ENCODE measurements at places on chromosomes 12 and 14.

DNA sequence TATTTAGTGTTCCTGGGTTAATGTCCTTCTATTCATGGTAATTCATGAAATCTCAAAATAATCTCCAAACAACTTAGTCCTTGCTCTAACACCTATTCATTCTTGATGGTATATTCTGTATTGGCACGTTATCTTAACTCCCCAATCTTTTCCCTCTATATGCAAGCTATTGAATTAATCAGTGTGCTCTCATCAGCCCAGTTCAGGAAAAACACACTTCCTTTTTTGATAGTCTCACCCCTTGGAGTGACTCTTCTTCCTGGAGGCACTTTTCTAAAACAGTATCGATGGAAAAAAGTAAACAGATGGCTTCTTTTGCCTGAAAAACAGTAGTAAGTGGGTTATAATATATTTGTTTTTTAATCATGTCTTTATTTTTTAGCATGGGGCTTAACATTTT, 28.6 kb downstream of the TULP3 start:
- no peak for DNase-seq

- DNase-seq, result no peak
Observed at GRCh38 chr14:104659764-104660523, 29.5 kb upstream of the INF2 start.

- DNase-seq, result no peak
Observed at GRCh38 chr12:100481021-100481420, 7.4 kb downstream of the NR1H4 start.

DNA sequence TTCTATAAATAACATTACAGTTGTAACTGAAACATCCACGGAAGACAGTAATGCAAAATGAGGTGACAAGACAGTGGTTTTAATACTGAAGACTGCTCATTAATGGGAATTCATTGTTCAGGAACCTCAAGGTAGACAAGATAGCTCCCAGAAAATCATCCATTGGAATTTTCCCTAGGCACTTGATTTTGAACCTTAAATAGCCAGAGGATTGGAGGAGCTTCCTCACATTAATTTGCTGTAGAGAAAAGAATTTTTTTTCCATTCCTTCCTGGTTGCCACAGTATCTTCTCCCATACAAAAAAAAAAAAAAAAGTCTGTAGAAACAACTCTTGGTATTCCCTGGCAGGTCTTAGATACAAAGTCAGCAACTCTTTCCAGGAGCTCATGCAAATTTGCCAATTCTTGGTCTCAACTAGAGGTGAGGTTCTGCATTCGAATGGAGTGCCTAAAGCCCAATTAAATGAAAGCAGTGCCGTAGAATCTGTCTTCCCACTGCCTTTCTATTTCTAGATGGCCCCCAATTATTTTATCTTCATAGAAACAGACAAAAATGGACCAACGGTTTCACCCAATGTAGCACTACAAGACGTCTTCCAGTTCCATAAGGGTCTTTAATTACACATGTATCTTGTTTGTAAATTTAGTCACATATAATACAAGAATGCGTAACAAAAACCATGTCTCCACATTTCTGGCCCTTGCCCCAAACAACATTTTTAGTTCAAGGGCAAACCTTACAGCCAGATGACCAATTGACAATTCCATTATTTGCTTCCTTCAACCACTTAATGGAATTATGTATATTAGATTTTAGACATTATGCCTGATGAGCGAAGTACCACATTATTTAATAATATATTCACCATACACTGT, 13.5 kb downstream of the SLC38A2 start:
- no peak for DNase-seq

GRCh38 chr14:35250319-35250718, 41.9 kb upstream of the PSMA6 start:
- DNase-seq, result no peak

DNA sequence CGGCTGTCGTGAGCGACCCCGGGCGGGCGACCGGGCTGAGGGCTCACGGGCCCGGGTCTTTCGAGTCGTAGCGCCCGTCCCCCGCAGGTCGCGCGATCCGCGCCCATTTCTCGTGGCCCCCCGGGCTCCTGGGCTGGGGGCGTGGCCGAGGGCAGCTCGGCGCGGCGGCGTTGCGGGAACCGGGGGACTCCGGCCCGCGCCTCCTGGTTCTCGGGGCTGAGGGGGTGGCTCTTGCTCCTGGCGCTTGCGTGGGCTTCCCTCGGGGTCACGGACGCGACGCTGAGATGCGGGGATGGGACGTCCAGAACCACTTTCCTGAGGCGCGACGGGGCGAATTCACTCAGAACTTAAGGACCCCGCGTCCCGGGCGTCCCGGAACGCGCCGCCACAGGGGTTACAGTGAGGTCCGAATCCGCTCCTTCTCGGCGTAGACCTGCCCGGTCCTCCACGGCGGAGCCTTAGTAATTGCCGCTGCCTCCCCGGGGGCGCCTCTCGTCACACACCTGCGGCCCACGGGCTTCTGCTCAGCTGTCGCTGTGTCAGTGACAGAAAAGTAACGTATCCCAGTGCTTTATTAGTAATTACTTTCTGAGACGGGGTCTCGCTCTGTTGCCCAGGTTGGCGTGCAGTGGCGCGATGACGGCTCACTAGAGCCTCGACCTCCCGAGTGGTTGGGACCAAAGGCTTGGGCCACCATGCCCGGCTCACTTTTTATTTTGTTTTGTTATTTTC, 606 bp downstream of the EP400 start:
- no peak for DNase-seq

GRCh38 chr14:70148911-70149595, 39.7 kb downstream of the SLC8A3 start:
- DNase-seq, result no peak

GRCh38 chr12:47068539-47068938, 10.9 kb upstream of the PCED1B start:
- no peak for DNase-seq

- DNase-seq, result no peak
Observed at GRCh38 chr12:13241833-13242488, 45.4 kb downstream of the EMP1 start.

DNA sequence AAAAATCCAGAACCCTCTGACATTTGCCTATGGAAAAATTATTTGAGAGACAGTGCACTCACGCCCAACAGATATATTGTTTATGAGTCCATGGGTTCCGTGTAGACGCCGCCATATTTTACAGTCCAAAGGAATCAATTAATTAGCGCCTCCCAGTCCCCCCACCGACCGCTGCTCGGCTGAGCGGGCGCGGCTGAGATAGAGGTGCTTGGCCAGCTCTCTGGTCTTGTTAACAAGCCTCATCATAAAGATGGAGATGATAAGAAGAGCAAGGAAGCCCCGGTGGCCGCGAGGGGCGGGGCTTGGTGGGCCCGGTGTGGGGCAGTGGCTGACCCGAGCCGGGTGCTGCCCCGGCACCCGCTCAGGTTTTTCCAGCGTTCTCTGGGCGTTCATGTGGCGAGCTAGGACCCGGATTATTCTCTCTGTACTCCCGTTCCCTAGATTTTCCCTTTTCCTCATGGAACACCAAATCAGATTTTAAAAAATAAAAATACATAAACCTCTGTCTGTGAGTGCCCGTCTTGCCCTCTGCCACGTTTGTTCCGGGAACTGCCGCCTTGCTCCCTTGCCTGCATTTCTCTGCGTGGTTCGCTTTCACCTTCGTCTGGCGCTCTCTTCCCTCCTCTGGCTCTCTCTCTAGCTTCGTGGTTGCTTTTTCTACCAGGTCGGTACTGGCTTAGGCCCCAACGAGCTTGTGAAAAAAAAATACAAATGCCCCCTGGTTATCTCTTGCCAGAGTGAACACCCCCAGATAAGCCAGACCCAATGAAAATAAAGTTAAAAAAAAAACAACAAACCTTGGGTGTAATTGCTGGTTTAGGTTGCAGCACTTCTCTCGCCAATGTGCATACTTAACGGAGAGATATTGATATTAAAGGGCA, 9.0 kb downstream of the HOXC12 start:
- no peak for DNase-seq

Data from stimulated activated CD8-positive, alpha-beta memory T cell treated with anti-CD3 and anti-CD28 coated beads, Interleukin-15, amount 100 ng/mL, for 1 hour (primary cell).